ENCODE measurements at places on chromosomes 2 and 18. TPM values are rescaled to one million over a fixed set of nuclear protein-coding genes. Genes with fewer than 3 reads are reported as not detected.

Gene ALPI
- not detected for total RNA-seq

Gene SPATA3
- total RNA-seq: not detected

Gene ADD2
- 9.3 TPM for total RNA-seq

Gene PJVK
- total RNA-seq: 4.5 TPM

Gene ZSWIM2
- total RNA-seq: not detected

Gene FOXD4L1
- 0.41 TPM for total RNA-seq

Gene MYO1B
- total RNA-seq: 0.96 TPM

Gene MPP4
- not detected for total RNA-seq

Gene TMEM247
- not detected for total RNA-seq

Gene MSTN
- total RNA-seq: 0.13 TPM

Gene NMS
- total RNA-seq: not detected

Gene MGAT4A
- total RNA-seq: 295 TPM

Gene TUBB8B
- total RNA-seq: not detected

Gene LCT
- total RNA-seq: 0.22 TPM

Gene SIGLEC15
- total RNA-seq: not detected

Gene PUM2
- total RNA-seq: 177 TPM

Gene MEP1B
- total RNA-seq: 0.30 TPM

Gene TUBA4B
- not detected for total RNA-seq

Gene SLC40A1
- 18.4 TPM for total RNA-seq

Gene SKA1
- 0.55 TPM for total RNA-seq

Gene RBKS
- total RNA-seq: 1.8 TPM

Gene KLHL14
- 1.1 TPM for total RNA-seq

Gene ERBB4
- not detected for total RNA-seq

Gene ABCG8
- not detected for total RNA-seq

Gene CTLA4
- total RNA-seq: 1.5 TPM

Gene ORMDL1
- 206 TPM for total RNA-seq

Gene REG1B
- total RNA-seq: not detected

Gene CFAP65
- total RNA-seq: not detected

Gene RTTN
- 25.4 TPM for total RNA-seq

Gene SERPINB2
- total RNA-seq: 1.9 TPM

Gene MDH1B
- total RNA-seq: 0.60 TPM

Gene CDKL4
- not detected for total RNA-seq

Gene CD8B2
- 14.1 TPM for total RNA-seq

Gene HSBP1L1
- total RNA-seq: 54.5 TPM

Gene IL1B
- not detected for total RNA-seq

Gene GALNT14
- not detected for total RNA-seq

Gene RAB27B
- total RNA-seq: not detected

Gene REG1A
- total RNA-seq: not detected

Gene STAT4
- 134 TPM for total RNA-seq

Gene RIOK3
- 78.9 TPM for total RNA-seq

Gene CPLX4
- not detected for total RNA-seq

Gene ABHD1
- 2.1 TPM for total RNA-seq

Gene CXXC1
- 171 TPM for total RNA-seq

Gene CERKL
- not detected for total RNA-seq

Gene DUSP19
- total RNA-seq: 1.1 TPM

Gene KHK
- total RNA-seq: 7.2 TPM

Gene DSG2
- 0.16 TPM for total RNA-seq

Gene CAPN14
- total RNA-seq: 0.41 TPM

Gene ZNF804A
- total RNA-seq: not detected

Gene THADA
- 36.4 TPM for total RNA-seq

Gene HOXD4
- total RNA-seq: not detected

Gene GPD2
- 10.2 TPM for total RNA-seq

Gene TANC1
- 0.13 TPM for total RNA-seq

All from naive thymus-derived CD8-positive, alpha-beta T cell (primary cell).